ENCODE measurements at places on chromosomes 2 and 18. TPM values are rescaled to one million over a fixed set of nuclear protein-coding genes. Genes with fewer than 3 reads are reported as not detected.

The CPO gene
- total RNA-seq, result 0.33 TPM

The TBR1 gene
- not detected for total RNA-seq

The SKOR2 gene
- total RNA-seq, result not detected

The GREB1L gene
- 12.1 TPM for total RNA-seq

The MAP3K19 gene
- not detected for total RNA-seq

The MARS2 gene
- total RNA-seq, result 3.1 TPM

The OXER1 gene
- 2.6 TPM for total RNA-seq

The GALR1 gene
- 0.28 TPM for total RNA-seq

The KCNK3 gene
- 2.9 TPM for total RNA-seq

The CFC1 gene
- total RNA-seq, result not detected

The REG1B gene
- not detected for total RNA-seq

The CRIM1 gene
- 70.9 TPM for total RNA-seq

The MROH2A gene
- not detected for total RNA-seq

The GRHL1 gene
- 2.5 TPM for total RNA-seq

The C2orf66 gene
- total RNA-seq, result not detected

The IL36RN gene
- total RNA-seq, result not detected

The OR6B2 gene
- not detected for total RNA-seq

The SAG gene
- total RNA-seq, result not detected

The CHST9 gene
- 3.1 TPM for total RNA-seq

The GCG gene
- not detected for total RNA-seq

The MYOM1 gene
- 23.2 TPM for total RNA-seq

The CREG2 gene
- not detected for total RNA-seq

The ADAM23 gene
- total RNA-seq, result 2.8 TPM

The HRH4 gene
- total RNA-seq, result under 0.01 TPM

The REEP1 gene
- total RNA-seq, result 98.0 TPM
